ENCODE measurements at places on chromosomes 16 and 17. TPM values are rescaled to one million over a fixed set of nuclear protein-coding genes. Genes with fewer than 3 reads are reported as not detected.

The GP1BA gene
- not detected for total RNA-seq

The NLK gene
- total RNA-seq = 14.1 TPM

The TPSG1 gene
- not detected for total RNA-seq

The SLC12A3 gene
- total RNA-seq = not detected

The ACSM3 gene
- total RNA-seq = 0.49 TPM

The KRTAP4-9 gene
- total RNA-seq = not detected

The DBNDD1 gene
- total RNA-seq = 1.1 TPM

The SPSB3 gene
- total RNA-seq = 30.4 TPM

The HOXB7 gene
- 1.6 TPM for total RNA-seq

The CD300E gene
- total RNA-seq = not detected

The TMEM94 gene
- total RNA-seq = 51.1 TPM

The KRT17 gene
- 25.7 TPM for total RNA-seq

The CD300H gene
- total RNA-seq = not detected

The VPS9D1 gene
- total RNA-seq = 19.8 TPM

The MYH13 gene
- total RNA-seq = not detected

The NR1D1 gene
- 3.9 TPM for total RNA-seq

The SOCS3 gene
- total RNA-seq = 282 TPM

The TP53TG3 gene
- total RNA-seq = not detected

The SPATA22 gene
- total RNA-seq = 0.49 TPM

The C1QTNF1 gene
- total RNA-seq = 24.7 TPM

The KRT27 gene
- not detected for total RNA-seq

The TMC5 gene
- total RNA-seq = not detected

The DLX3 gene
- total RNA-seq = not detected

The TOM1L2 gene
- total RNA-seq = 61.7 TPM

The COQ9 gene
- 35.4 TPM for total RNA-seq

The RTN4RL1 gene
- 1.6 TPM for total RNA-seq

The ATP2A1 gene
- under 0.01 TPM for total RNA-seq

The PRCD gene
- 1.1 TPM for total RNA-seq
